ENCODE measurements at places on chromosomes 5 and 9.

GRCh38 chr5:31530541-31531265 lies 1.2 kb downstream of the DROSHA start:
- peak; percentile 2 for DNase-seq

DNA sequence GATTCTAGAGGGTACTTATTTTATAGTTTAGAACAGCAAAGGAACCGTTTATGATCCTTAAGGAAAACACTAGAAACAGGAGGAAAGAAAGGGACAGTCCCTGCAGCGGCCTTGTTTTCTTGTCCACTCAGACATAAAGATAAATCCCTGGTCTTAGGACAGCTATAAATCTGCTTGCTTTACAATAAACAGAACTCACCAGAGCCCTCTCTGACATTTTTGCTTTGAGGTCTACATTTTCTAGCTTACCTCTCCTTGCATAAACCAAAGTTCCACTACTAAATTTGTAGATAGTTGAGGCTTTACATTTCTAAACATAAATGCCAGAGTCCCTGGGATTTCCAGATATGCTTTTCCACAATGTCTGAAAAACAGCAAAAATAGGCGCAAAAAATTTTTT lies 422.5 kb downstream of the BNC2 start:
- DNase-seq, result no peak

DNA sequence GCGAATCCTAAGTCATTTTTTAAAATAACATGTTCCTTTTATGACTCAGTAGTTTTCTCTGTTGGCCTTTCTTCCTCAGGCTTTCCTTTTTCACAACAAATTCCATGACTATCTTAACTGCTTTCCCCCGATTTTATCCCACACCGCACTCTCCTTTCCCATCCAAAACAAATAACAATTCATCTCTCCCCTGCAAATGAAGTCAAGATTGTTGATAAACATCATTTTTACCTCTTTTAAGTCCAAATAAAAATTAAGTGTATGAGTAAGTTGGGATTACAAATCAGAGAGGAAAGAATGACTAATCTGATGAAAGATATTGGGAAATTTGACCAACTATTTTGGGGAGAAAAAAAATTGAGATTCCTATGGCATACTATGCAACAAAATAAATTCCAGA lies 47.3 kb downstream of the SEC61B start:
- DNase-seq, result peak; percentile 67

DNA sequence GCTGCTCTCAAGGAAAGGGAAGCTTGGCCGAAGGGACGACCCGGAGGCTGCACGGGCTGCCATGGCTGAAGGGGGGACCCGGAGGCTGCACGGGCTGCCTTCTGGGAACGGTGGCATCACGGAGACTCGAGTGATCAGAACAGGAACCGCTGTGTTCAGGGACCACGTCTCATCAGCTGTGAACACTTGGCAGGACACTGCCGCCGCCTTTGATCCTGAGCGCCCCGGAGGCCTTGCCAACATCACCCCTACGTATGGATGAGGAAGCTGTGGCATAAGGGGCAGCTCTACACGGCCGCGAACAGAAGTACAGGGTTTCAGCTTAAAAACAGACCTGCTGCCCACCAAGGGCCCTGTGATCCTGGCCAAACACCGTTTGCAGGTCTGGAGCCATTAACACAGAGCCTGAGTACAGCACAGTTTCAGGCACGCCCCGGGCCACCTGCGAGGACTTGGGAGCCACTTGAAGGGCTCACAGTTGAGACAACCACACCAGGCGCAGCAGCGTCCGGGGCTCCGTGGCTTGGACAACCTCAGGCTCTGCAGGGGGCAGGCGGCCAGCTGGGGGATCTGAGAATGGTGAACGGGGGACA lies 23.9 kb upstream of the TERT start:
- DNase-seq, result no peak

- no peak for DNase-seq
Observed at GRCh38 chr5:4630031-4630430, 510.1 kb upstream of the ADAMTS16 start.

GRCh38 chr5:53642061-53642460 lies 81.6 kb downstream of the NDUFS4 start:
- DNase-seq, result peak; percentile 19

DNA sequence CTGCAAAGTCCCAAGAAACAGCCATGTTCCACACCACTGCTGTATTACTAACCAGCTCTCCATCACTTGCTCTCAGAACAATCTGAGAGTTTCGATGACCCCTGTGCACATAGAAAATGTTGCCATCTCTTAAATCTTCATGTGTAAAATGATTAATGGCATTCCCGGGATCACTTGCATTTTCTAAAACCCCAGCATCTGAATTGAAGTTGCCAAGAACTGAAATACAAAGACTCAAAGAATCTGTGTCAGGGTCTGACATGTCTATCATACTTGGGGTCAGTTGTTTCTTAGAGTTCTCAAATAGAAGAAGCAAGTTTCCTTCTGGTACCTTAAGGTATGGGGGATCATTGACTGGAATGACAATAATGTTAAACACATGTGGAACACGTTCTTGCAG lies 115.1 kb downstream of the ESM1 start:
- DNase-seq, result no peak

DNA sequence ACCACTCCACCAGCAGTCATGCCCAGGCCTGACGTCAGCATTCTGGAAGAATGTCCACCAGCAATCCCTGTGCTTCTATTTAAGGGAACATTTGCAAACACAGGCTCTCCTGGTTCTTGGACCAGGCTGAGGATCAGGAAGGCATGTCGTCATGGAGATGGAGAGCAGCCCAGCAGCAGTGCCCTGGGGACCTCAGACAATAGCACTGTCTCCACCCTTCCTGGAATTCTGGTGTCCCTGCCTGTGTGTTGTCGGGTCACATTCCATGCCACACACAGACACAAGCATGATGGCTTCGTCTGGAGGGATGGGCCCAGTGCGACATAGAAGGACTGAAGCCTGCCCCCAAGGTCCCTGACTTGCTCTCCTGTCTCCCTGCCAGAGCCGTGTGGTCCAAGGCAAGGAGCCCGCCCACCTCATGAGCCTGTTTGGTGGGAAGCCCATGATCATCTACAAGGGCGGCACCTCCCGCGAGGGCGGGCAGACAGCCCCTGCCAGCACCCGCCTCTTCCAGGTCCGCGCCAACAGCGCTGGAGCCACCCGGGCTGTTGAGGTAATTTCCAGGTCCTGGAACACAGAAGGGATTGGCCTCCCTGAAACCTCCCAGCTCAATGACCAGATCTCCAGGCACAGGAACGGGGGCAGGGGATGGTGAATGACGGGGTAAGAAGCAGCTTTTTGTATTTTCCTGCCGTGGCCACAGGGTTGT lies 43.8 kb downstream of the STOM start:
- peak; percentile 52 for DNase-seq

- no peak for DNase-seq
Observed at GRCh38 chr9:27206041-27206440, 90.9 kb downstream of the EQTN start.
